Activated CD8-positive, alpha-beta T cell treated with anti-CD3 and anti-CD28 coated beads for 36 hours (primary cell): ENCODE measurements at places on chromosomes 7 and 10. TPM values are rescaled to one million over a fixed set of nuclear protein-coding genes. Genes with fewer than 3 reads are reported as not detected.
A peak's percentile ranks its signal among the peaks of the same experiment; 100 is the strongest.

Gene ZNF804B
- not detected for total RNA-seq

Gene BEND7
- total RNA-seq: not detected

GRCh38 chr7:127158659-127159058, 94.1 kb downstream of the GRM8 start:
- H3K27ac ChIP-seq: no peak overlapping the region
- no peak overlapping the region for H3K4me3 ChIP-seq
- H3K36me3 ChIP-seq: no peaks in the 10 kb centered on the region
- no peaks in the 10 kb centered on the region for H3K4me1 ChIP-seq

GRCh38 chr7:5523052-5523711, 99.5 kb upstream of the TNRC18 start:
- peaks cover 26% of the 10 kb centered on the region for H3K4me1 ChIP-seq
- H3K27ac ChIP-seq: peak overlapping the region; percentile 65
- H3K27me3 ChIP-seq: no peaks in the 10 kb centered on the region
- H3K36me3 ChIP-seq: peaks cover 35% of the 10 kb centered on the region

- H3K27me3 ChIP-seq: no peaks in the 10 kb centered on the region
- no peaks in the 10 kb centered on the region for H3K36me3 ChIP-seq
- no peak for DNase-seq
- no peak overlapping the region for H3K4me3 ChIP-seq
- H3K27ac ChIP-seq: no peak overlapping the region
Observed at GRCh38 chr7:126755381-126755780, 497.4 kb downstream of the GRM8 start.

- no peak overlapping the region for H3K27ac ChIP-seq
- DNase-seq: no peak
- no peak overlapping the region for H3K4me3 ChIP-seq
Observed at GRCh38 chr10:25083546-25084111, 67.2 kb downstream of the THNSL1 start.

Gene PRR15
- total RNA-seq: not detected

DNA sequence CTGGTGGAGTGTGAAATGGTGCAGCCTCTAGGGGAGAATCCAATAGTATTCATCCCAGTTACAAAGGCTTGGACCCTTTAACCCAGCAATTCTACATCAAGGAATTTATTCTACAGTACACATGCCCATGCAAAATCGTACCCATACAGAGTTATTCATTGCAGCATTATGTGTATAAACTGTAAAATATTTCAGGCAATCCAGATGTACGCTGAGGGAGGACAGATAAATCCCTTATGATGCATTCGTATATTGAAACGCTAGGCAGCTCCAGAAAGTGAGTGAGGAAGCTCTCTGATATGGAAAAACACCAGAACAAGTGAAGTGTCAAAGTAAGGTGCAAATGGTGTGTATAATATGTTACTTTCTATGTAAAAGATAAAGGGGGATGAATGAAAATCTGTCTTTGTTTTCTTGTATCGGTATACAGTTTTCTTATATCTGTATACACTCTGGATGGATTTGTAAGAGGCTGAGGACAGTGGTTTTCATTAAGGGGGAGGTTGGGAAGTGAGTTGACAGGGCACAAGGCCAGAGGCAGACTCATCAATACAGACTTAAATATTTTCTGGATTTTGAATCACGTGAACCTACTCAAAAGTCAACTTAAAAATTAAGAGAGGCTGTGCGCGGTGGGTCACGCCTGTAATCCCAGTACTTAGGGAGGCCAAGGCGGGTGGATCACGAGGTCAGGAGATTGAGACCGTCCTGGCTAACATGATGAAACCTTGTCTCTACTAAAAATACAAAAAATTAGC, 17.1 kb downstream of the VWA2 start:
- H3K27me3 ChIP-seq: peaks cover 1% of the 10 kb centered on the region
- no peaks in the 10 kb centered on the region for H3K36me3 ChIP-seq
- H3K27ac ChIP-seq: no peak overlapping the region
- no peak overlapping the region for H3K4me3 ChIP-seq
- DNase-seq: no peak

DNA sequence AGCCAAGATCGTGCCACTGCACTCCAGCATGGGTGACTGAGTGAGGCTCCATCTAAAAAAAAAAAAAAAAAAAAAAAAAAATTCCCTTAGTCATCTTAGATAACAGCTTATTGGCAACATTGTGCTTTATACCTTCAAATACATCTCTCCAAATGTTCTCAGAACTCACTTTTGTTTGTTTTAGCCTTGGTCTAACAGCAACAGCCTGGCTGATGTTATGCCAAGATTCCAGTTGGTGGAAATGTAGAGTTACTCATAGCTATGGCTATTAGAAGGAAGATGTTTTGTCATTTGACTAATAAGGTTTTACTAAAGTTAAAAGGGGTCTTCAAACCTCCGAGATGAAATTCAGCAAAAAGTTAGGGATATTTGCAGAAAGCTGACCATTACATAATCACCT, 481.4 kb downstream of the NEBL start:
- no peak overlapping the region for H3K4me3 ChIP-seq
- H3K27ac ChIP-seq: no peak overlapping the region
- no peaks in the 10 kb centered on the region for H3K27me3 ChIP-seq

- H3K27me3 ChIP-seq: peaks cover 24% of the 10 kb centered on the region
- H3K27ac ChIP-seq: no peak overlapping the region
- H3K36me3 ChIP-seq: no peaks in the 10 kb centered on the region
- no peak for DNase-seq
- no peaks in the 10 kb centered on the region for H3K4me1 ChIP-seq
Observed at GRCh38 chr7:98869027-98869596, 702 bp downstream of the TMEM130 start.

Gene NRG3
- not detected for total RNA-seq
